ENCODE measurements at places on chromosomes 4 and X. TPM values are rescaled to one million over a fixed set of nuclear protein-coding genes. Genes with fewer than 3 reads are reported as not detected.

DNA sequence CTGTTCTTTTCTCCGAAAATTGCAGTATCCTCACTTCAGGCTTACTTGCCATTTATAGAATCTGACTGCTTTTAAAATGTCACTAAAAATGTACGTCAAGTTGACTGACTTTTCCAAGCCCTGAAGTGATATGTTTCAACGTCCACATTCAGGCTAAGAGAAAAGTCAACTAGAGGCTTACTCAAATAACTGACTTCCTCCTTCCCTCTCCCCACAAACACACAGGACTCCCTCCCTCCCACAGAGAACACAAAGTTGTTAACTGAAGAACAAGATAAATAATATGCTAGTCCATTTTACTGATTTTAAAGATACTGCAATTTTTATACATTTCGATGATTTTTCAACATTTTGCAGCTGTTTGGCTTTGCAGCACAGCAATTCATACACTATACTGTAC lies 13.8 kb upstream of the CDKL2 start:
- H3K36me3 ChIP-seq = peaks cover 73% of the 10 kb centered on the region
- H3K27ac ChIP-seq = peak overlapping the region; percentile 13
- no peak overlapping the region for H3K4me3 ChIP-seq
- no peak for DNase-seq
- H3K4me1 ChIP-seq = peaks cover 11% of the 10 kb centered on the region

DNA sequence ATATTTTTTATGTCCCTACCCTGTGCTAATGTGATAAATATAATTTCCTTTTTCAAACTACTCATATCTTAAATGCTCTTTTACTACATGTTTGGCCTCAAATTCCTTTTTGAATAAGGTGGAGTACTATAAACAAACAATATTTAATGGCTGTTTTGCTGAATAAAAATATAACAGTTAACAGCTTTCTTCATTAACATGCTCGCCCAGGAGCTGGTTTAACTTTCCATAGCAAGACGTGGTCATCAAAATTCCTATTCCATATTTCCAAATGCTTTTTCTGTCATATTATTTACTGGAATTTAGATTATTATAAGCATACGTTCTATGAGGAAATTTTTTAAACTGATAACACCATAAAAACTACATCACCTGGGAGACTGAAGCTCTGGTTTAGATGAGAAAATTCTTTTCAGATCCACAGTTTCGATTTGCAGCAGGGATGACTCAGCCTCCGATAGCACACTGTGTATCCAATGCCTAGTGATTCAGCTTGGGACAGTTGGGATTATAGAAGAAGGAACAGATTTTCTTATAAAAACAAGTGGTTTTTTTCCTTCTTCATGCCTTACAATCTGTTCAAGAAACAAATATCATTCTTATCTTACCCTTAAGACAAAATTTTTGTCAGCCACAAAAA lies 129.1 kb downstream of the FBXO8 start:
- no peaks in the 10 kb centered on the region for H3K4me1 ChIP-seq
- H3K27me3 ChIP-seq = peaks cover 5% of the 10 kb centered on the region
- no peak overlapping the region for H3K27ac ChIP-seq
- DNase-seq = no peak
- H3K36me3 ChIP-seq = no peaks in the 10 kb centered on the region
- H3K4me3 ChIP-seq = no peak overlapping the region

COX7B2 gene
- total RNA-seq = not detected

- H3K36me3 ChIP-seq = peaks cover 41% of the 10 kb centered on the region
- no peak overlapping the region for H3K27ac ChIP-seq
- H3K27me3 ChIP-seq = no peaks in the 10 kb centered on the region
- DNase-seq = peak; percentile 69
- H3K4me3 ChIP-seq = peak overlapping the region; percentile 7
- H3K4me1 ChIP-seq = peaks cover 7% of the 10 kb centered on the region
Observed at GRCh38 chr4:118729287-118730286, 44.4 kb downstream of the METTL14 start.

DDX53 gene
- total RNA-seq = not detected

- no peak for DNase-seq
- peaks cover 46% of the 10 kb centered on the region for H3K4me1 ChIP-seq
- H3K27ac ChIP-seq = peak overlapping the region; percentile 80
Observed at GRCh38 chrX:79169484-79169883, 25.0 kb downstream of the GPR174 start.

GRCh38 chr4:108829966-108830492 lies 67.2 kb upstream of the ETNPPL start:
- no peak for DNase-seq
- H3K27me3 ChIP-seq = peaks cover 28% of the 10 kb centered on the region

GRCh38 chr4:138852681-138853080 lies 162.9 kb upstream of the NOCT start:
- DNase-seq = no peak
- H3K4me1 ChIP-seq = no peaks in the 10 kb centered on the region
- peaks cover 16% of the 10 kb centered on the region for H3K27me3 ChIP-seq

DNA sequence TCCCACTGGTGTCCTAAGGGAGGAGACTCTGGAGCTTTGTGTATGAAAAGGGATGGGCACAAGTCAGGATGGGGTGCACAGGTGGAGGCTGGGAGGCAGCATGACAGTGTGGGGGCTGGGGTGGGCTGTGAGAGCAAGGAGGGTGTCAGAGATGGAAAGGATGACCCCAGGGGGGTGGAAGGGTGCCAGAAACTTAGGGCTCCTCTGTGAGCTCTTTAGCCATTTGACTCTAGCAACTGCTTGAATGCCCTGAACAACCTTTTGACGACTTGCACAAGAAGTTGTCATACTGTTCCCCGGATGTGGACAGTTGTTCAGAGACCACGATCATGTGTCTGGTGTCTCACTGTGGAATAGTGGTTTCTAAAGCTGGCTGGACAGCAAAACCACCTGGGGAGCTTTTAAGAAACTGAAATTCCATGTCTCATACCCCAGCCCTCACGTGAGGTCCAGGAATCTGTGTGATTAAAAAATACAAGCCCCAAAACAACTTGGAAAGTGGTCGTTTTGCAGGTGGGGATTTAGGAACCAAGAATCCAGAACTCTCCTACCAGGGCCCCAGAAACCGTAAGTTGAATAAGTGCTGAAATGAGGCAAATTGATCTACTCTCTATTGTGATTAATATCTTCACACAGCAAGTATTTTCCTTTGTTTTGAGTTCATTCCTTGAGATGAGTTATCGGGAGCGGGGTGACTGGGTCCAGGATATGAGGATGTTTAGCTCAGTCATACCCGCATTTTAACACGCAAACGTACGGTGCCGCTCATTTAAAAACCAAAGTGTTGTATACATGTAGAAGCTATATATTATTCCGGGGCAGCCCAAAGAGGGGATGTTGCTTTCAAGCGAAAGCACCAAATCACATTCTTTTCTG lies 3.4 kb downstream of the RHOH start:
- H3K27me3 ChIP-seq = no peaks in the 10 kb centered on the region
- peak overlapping the region; percentile 94 for H3K27ac ChIP-seq
- peak; percentile 93 for DNase-seq

REPS2 gene
- not detected for total RNA-seq

DNA sequence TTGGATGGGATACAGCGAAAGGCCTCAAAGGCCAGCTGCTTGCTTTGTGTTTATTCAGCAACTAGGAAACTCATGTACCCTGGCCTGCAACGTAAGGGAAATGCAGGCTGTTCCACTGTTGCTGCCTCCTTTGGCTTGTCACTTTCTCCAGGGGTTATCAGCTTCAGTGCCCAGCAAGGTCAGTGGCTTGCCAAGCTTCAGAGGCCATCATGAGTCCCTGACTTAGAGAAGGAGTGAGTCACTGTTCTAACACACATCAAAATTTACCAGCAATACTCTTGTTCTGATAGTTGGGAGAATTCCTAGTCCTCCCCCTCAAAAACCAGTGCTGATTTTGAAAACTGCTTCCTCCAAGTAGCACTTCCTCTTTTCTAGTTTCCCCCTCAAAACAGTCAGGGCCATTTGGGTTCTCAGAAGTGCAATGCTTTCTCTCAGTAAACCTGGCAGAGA lies 250.8 kb downstream of the ARHGAP24 start:
- no peaks in the 10 kb centered on the region for H3K4me1 ChIP-seq
- no peak overlapping the region for H3K4me3 ChIP-seq
- no peak overlapping the region for H3K27ac ChIP-seq
- no peaks in the 10 kb centered on the region for H3K36me3 ChIP-seq
- DNase-seq = no peak

DNA sequence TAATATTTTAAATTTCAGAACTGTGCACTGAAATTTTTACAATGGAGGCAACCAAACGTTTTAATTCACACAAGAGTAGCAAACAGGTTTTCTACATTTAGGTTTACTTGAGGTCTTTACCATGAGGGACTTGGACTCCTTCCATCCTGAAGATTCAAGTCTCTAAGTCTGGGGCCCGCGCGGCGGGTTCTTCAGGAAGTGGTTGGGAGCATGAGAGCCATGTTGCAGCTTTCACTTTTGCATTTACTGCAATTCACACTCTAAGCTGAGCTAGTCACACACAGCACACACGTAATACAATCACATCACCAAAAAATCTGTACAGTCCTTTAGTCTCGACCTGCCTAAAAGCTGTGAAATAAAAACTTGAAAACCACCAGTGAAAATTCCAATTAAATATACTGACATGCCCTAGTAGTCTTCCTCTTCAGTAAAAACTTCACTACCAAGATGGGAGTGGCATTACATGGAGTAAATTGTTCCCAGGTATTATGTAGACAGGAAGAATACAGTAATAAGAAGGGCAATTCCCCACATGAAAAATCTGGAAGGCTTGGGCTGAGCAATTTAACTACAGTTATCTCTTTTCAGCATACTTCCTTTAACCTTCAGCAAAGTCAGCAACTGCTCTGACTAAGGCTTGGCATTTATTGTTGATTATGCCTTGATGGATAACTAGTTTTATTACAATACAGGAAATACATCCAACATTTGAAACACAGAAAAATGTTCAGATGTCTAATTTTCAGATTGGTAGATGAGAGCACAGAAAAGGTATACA lies 571.1 kb upstream of the DIPK2B start:
- H3K4me1 ChIP-seq = peaks cover 47% of the 10 kb centered on the region
- H3K27ac ChIP-seq = peak overlapping the region; percentile 91
- peak overlapping the region; percentile 84 for H3K4me3 ChIP-seq
- H3K27me3 ChIP-seq = no peaks in the 10 kb centered on the region

RNF150 gene
- total RNA-seq = not detected

- H3K27me3 ChIP-seq = no peaks in the 10 kb centered on the region
- H3K4me3 ChIP-seq = no peak overlapping the region
- no peak for DNase-seq
- H3K36me3 ChIP-seq = no peaks in the 10 kb centered on the region
- H3K27ac ChIP-seq = no peak overlapping the region
- no peaks in the 10 kb centered on the region for H3K4me1 ChIP-seq
Observed at GRCh38 chr4:137378821-137379220, 153.5 kb downstream of the PCDH18 start.

- no peak for DNase-seq
- no peak overlapping the region for H3K27ac ChIP-seq
- H3K4me1 ChIP-seq = peaks cover 2% of the 10 kb centered on the region
- H3K4me3 ChIP-seq = no peak overlapping the region
Observed at GRCh38 chrX:154142950-154143745, 895 bp upstream of the OPN1LW start.

GRCh38 chr4:138845054-138845453 lies 170.5 kb upstream of the NOCT start:
- no peaks in the 10 kb centered on the region for H3K4me1 ChIP-seq
- H3K27ac ChIP-seq = no peak overlapping the region
- H3K36me3 ChIP-seq = no peaks in the 10 kb centered on the region
- no peak overlapping the region for H3K4me3 ChIP-seq

- no peaks in the 10 kb centered on the region for H3K4me1 ChIP-seq
- no peaks in the 10 kb centered on the region for H3K36me3 ChIP-seq
- no peak overlapping the region for H3K4me3 ChIP-seq
- DNase-seq = no peak
- H3K27ac ChIP-seq = no peak overlapping the region
- no peaks in the 10 kb centered on the region for H3K27me3 ChIP-seq
Observed at GRCh38 chr4:170687751-170688150, 598.0 kb upstream of the AADAT start.

- H3K36me3 ChIP-seq = no peaks in the 10 kb centered on the region
- no peaks in the 10 kb centered on the region for H3K4me1 ChIP-seq
- DNase-seq = no peak
- no peak overlapping the region for H3K4me3 ChIP-seq
- no peaks in the 10 kb centered on the region for H3K27me3 ChIP-seq
- H3K27ac ChIP-seq = no peak overlapping the region
Observed at GRCh38 chr4:3417448-3417847, 24.3 kb upstream of the HGFAC start.

CENPVL3 gene
- total RNA-seq = not detected

GRCh38 chr4:20422398-20422797 lies 170.7 kb downstream of the SLIT2 start:
- peak; percentile 77 for DNase-seq
- peaks cover 11% of the 10 kb centered on the region for H3K27me3 ChIP-seq
- H3K36me3 ChIP-seq = no peaks in the 10 kb centered on the region

DNA sequence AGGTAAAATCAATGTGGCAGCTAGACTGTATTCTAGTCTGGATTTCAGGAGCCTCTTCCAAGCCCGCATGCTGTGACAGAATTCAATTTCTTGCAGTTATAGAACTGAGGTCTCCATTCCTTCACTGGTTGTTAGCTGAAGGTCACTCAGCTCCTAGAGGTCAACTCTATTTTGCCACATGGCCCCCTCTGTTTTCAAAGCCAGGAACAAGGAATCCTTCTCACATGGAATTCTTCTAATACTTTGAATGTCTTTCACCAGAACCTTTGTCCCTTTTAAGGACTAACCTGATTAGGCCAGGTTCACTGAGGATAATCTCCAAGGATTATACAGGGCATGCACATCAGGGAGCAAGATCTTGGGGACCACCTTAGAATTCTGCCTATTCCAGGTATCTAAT lies 23.4 kb upstream of the MMRN1 start:
- H3K36me3 ChIP-seq = no peaks in the 10 kb centered on the region
- H3K27me3 ChIP-seq = peaks cover 16% of the 10 kb centered on the region
- peaks cover under 1% of the 10 kb centered on the region for H3K4me1 ChIP-seq

GRCh38 chr4:3651267-3651845 lies 114.8 kb upstream of the ADRA2C start:
- H3K36me3 ChIP-seq = no peaks in the 10 kb centered on the region
- H3K27me3 ChIP-seq = no peaks in the 10 kb centered on the region
- H3K4me1 ChIP-seq = no peaks in the 10 kb centered on the region
- H3K4me3 ChIP-seq = no peak overlapping the region
- H3K27ac ChIP-seq = no peak overlapping the region

DNA sequence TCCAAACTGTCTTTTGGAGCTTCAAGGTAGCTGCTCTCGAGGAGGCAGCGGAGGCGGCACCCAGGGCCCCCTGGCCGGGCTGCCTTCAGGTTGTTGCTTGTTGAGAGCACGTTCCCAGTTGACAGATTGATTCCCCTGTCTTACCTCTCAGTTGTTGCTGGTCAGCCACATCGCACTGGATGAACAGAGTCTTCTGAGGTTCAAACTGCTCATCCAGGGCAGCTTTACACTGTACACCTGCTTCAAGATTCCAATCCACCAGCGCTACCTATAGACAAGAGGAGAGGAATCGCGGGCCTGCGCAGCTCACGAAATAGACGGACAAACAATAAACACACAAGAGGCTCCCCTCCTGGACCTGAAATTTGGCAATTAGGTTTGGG lies 497 bp downstream of the HPGD start:
- H3K4me1 ChIP-seq = peaks cover 12% of the 10 kb centered on the region
- peak; percentile 68 for DNase-seq
- H3K27me3 ChIP-seq = peaks cover 44% of the 10 kb centered on the region
- H3K36me3 ChIP-seq = no peaks in the 10 kb centered on the region
- H3K4me3 ChIP-seq = peak overlapping the region; percentile 82

Data from activated CD4-positive, alpha-beta T cell treated with anti-CD3 and anti-CD28 coated beads, Interleukin-2, amount 10 ng/mL, durations not matched to agents 24 days and 14 days (primary cell).